ENCODE measurements at places on chromosomes 11 and 22.
A peak's percentile ranks its signal among the peaks of the same experiment; 100 is the strongest.

GRCh38 chr22:16819249-16819648, 6.0 kb downstream of the XKR3 start:
- no peak for DNase-seq

GRCh38 chr11:1838077-1838425, 730 bp upstream of the TNNI2 start:
- DNase-seq: no peak

GRCh38 chr11:29251738-29252137, 765.1 kb downstream of the KCNA4 start:
- DNase-seq: no peak

GRCh38 chr22:48531761-48532435, 1295.8 kb downstream of the BRD1 start:
- DNase-seq: no peak

DNA sequence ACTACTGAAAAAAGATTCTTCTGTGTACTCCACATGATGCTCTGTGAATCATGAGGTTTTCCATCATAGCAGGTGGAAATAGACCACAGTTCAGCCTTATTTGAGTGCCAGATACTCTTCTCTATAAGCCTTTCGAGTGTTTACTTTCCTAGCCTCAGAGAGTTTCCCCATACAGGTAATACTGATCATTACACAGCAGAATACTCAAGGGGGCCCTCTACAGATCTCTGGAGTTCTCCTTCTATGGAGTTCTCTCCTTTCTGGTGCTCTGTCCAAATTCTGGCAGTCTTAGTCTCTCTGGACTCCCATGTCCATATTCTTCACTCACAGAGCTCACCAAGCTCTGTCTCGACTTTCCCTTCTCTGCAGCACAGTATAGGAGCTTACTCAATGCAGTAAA, 175.7 kb upstream of the CARD18 start:
- DNase-seq: no peak

- DNase-seq: no peak
Observed at GRCh38 chr11:71206186-71206585, 46.2 kb downstream of the SHANK2 start.

- no peak for DNase-seq
Observed at GRCh38 chr11:103085758-103086365, 6.1 kb downstream of the DCUN1D5 start.

- no peak for DNase-seq
Observed at GRCh38 chr22:19757140-19757984, 3.2 kb upstream of the TBX1 start.

- peak; percentile 39 for DNase-seq
Observed at GRCh38 chr11:122202951-122203456, 87.0 kb upstream of the BLID start.

GRCh38 chr11:126433244-126433846, 77.9 kb downstream of the ST3GAL4 start:
- DNase-seq: no peak

DNA sequence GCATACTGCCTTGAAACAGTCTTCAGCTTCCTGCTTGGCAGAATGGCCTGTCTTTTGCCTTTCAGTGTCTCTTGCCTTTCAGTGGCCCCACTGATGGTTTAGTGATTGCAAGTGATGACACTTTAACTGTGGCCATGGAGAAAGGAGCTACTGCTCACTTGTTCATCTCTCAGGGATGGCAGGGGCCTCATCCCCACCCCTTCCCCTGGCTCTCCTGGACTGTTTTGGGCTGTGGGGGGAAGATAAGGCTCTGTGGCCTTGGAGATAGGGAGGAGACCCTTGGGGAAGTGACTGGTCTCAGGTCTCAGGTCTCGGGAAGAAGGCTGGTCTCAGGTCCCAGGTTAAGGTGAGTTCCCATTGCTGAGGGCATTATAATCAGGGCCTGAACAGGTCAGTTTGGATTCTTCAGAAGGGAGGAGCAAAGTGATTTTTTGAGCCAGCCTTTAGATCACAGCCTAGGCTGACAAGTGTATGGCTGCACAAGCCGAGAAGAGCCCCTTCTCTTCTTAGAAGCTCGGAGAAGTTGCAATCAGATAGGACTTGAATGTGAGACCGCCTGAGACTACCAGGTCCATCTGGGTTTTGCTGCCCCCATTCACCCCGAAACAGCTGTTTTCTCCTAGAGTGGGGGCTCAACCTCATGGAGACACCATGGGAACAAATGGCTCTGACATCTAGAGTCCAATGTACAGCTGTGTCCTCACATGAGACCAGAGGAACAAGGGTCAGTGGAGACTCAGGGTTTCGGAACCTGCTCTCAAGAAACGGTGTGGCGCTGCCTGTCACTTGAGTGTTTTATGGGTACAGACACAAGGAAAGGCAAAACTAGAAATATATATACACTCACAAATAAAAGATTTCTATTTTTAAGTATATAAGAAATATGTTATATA, 15.9 kb upstream of the P2RY2 start:
- DNase-seq: no peak

DNA sequence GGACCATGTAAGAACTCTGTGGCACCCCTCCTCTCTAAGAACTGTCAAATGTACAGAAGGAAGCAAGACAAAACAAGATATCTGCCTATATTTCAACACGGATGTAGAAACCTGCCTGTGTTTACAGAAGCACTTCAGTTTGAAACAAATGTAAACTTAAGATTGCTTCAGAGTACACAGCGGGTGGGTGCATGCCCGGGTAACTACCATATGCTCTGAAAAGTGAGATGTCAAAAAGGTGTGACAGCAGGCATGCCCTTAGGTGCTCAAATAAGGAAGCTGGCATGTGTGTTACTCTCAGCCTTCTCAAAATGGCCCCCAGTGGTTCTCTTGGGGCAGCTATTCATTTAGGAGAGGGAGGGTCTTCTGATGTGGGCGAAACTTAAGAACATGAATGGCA, 5.2 kb downstream of the ACP2 start:
- no peak for DNase-seq

GRCh38 chr11:12516387-12517105, 139.2 kb downstream of the PARVA start:
- DNase-seq: no peak

- DNase-seq: no peak
Observed at GRCh38 chr11:76147106-76147740, 59.1 kb downstream of the WNT11 start.

GRCh38 chr22:36730176-36730858, 26.8 kb upstream of the CACNG2 start:
- no peak for DNase-seq

DNA sequence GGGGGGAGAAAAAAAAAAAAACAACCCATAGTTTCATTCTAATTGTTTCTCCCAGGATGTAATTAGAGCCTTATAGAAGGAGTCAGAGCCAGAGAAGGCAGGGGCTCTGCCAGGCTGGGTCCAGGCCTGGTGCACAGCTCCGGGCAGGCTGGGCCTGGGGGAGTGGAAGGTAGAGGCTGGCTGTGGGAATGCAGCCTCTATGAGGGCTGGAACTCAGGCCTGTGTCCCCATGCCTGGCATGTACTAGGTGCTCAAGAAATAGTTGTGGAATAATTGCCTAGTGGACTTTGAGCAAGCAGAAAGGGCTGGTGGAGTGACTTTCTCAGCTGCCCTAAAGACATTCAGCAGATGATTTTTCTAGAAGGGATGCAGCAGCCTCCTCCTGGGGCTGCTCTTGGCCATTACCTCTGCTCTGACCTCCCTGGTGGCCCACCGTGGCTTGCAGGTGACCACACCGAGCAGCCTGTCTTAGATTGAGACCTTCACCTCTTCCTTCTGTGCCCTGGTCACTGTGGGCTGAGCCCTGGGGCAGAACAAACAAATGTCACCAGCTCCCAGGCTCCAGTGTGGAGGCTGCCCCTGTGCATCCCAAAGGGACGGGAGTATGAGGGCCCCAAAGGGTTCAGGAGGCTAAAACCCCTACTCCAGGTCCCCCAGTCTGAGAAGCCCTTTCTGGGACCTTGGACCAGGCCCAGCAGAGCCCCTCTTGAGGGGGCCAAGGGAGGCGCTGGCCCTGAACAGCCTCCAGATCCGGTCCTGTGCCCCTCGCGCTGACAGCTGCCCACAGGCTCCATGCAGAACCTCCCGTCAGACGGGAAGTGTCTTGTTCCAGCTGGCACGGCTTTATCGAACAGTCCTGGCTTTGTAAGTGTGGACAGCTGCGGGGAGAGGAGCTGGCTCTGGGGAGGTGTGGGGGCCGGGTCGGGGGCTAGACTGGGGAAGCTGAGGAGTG, 18.8 kb downstream of the MYEOV start:
- no peak for DNase-seq

- DNase-seq: no peak
Observed at GRCh38 chr11:2521733-2522630, 77.2 kb downstream of the KCNQ1 start.

DNA sequence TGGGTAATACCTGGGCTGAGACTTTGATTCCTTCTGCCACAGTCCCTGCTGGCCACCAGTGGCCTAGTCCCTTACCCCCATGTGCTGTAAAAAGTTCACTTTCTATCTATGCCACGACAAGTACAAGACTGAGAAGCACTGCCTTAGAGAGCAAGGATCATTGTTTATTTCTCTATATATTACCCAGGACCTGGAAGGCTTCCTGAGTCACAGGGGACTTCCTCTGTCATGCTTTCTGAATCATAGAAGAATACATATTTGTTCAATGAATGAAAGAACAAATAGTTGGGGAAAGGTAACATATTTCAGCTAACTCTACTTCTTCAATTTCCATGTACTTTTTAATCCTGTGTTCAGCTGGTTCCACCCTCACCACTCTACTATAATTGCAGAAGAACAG, 5.5 kb upstream of the SYT9 start:
- no peak for DNase-seq

GRCh38 chr11:109586789-109587188, 164.8 kb downstream of the C11orf87 start:
- no peak for DNase-seq

Data from stimulated activated naive CD8-positive, alpha-beta T cell treated with anti-CD3 and anti-CD28 coated beads, Interleukin-15, amount 100 ng/mL, for 72 hours (primary cell).